ENCODE measurements at places on chromosomes 3 and 15.

DNA sequence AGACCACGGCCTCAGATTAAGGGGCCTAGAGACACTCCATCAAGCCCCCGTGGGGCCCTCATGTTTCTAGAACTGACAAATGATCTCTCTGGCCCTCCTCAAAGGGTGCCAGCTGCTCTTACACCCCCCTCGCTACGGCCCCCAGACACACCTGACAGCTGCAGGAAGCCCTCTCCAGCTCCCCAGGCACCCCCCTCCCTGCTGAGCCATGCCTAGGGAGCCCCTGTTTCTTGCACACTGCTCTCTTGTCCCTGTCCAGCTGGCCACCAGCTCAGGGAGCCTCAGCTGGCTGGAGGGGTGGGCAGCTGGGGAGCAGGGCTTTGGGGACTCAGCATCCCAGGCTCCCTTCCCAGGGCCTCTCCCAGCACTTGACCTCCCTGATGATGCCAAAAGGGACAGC, 14.8 kb downstream of the TNK2 start:
- DNase-seq: no peak

GRCh38 chr3:16860234-16860633, 24.5 kb upstream of the PLCL2 start:
- DNase-seq: no peak

GRCh38 chr15:67025719-67026609, 39.4 kb upstream of the SMAD3 start:
- DNase-seq: no peak

- peak; percentile 26 for DNase-seq
Observed at GRCh38 chr3:29642393-29643033, 361.6 kb downstream of the RBMS3 start.

- DNase-seq: no peak
Observed at GRCh38 chr3:62127116-62127515, 246.2 kb downstream of the FEZF2 start.

DNA sequence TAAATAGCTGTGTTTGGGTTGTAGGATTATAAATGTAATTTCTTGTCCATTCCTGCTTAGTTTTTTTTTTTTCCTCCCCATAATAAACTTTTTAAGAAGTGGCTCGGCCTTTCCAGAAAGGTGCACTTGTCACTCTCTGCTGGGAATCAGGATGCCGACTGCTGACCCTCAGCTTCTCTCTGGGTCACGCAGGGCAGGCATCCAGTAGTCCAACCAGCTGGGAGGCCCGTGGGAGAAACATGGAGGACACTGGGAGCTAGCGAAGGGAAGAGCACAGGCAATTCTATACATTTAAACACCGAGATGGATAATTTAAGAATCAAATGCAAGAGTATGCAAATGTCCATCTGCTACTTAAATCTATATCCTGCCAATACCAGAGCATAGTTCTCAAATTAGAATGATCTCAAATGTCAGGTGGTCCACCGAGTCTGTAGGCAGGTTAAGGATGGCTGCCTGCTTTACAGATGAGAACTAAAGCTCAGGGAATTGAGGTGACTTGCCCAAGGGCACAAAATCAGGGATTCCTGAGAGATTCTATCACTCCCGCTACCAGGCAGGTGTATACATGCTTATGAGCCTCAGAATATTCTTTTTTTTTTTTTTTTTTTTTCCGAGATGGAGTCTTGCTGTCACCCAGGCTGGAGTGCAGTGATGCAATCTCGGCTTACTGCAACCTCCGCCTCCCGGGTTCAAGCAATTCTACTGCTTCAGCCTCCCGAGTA, 64.5 kb downstream of the DAPK2 start:
- no peak for DNase-seq

GRCh38 chr3:123159926-123160635, 41.7 kb upstream of the SEC22A start:
- DNase-seq: no peak

DNA sequence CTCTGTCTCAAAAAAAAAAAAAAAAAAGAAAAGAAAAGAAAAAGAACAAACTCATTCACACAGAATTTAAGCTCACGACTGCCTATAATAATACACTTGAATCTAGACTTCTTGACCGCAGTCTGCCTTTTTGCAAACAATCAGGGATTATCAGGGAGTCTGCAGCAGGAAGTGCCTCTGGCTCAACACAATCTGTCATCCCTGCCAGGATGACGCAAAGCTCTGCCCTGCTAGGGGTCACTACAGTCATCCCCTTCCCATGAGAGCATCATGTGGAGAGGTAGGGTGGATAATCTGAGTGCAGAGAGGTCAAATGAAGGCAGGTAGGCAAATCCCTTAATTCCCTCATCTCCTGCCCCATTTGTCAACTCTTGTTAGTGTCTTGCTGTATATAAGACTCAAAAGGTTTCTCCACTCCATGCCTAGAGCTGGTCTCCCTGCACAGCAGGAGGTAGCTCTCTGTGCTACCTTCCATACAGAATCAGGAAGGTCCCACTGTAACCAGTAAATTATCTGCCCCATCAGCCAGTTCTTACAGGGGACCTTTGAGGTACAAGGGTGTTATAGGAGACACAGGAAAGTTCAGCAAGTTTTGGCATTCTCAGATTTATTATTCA, 4.2 kb downstream of the UBAP1L start:
- no peak for DNase-seq

- DNase-seq: peak; percentile 28
Observed at GRCh38 chr15:69394556-69395282, 19.4 kb upstream of the KIF23 start.

DNA sequence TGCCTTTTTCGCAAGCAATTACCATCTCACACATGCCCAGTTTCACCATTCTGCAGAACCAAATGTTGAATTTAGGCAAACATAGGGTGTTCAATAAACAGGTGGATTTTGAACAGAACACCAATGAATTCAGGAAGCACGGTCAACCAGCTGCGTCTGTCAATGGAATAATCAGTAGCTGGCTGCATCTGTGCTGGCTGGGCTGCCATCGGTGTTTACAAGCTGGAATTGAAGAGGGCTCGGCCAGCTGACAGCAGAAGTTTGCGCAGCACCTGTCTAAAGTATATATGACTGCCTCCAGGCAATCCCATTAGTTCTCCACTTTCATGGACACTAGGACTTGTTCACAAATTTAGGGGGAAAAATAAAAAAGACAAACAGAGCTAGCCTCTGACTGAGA, 996.4 kb upstream of the CFAP20DC start:
- no peak for DNase-seq

GRCh38 chr15:66484539-66485112, 12.9 kb downstream of the SNAPC5 start:
- DNase-seq: no peak

GRCh38 chr3:52288674-52289073, 1.0 kb downstream of the GLYCTK start:
- no peak for DNase-seq

DNA sequence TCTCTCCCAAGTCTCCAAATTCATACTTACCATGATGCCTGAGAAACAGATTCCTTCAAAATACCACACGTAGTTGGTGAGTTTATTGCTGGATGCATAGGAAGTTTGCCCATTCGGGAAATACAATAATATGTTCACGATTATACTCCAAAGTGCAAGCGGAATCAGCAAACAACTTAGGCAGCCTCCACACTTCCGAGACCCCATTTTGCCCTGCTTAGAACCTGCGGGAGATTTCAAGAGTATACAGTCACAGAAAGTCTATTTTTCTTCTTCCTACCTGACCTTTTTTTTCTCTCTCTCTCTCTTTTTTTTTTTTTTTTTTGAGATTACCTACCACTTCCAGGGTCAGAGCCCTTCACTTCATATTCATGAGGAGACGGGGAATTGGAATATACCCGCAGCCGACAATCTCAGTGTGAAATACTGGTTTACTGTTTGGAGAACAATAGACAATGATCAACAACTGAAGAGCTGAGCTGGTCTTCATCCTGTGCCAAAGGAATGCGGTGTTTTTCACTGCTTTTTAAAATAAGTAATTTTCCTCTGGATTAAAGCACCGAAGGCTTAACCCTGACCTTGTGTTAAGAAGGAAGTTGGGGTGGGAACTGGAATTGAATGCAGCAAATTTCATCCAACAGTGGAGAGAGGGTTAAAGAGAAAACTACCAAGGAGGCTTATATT, at the start of gene TM4SF18:
TSS of gene TM4SF18 (minus strand) at position 461 of the 684 bp plus-strand sequence. CDS start at position 207, 254 bp downstream.
- no peak for DNase-seq

- DNase-seq: no peak
Observed at GRCh38 chr3:107919239-107919638, 171.6 kb downstream of the CD47 start.

GRCh38 chr3:49295489-49296058, 18.5 kb upstream of the C3orf62 start:
- no peak for DNase-seq

DNA sequence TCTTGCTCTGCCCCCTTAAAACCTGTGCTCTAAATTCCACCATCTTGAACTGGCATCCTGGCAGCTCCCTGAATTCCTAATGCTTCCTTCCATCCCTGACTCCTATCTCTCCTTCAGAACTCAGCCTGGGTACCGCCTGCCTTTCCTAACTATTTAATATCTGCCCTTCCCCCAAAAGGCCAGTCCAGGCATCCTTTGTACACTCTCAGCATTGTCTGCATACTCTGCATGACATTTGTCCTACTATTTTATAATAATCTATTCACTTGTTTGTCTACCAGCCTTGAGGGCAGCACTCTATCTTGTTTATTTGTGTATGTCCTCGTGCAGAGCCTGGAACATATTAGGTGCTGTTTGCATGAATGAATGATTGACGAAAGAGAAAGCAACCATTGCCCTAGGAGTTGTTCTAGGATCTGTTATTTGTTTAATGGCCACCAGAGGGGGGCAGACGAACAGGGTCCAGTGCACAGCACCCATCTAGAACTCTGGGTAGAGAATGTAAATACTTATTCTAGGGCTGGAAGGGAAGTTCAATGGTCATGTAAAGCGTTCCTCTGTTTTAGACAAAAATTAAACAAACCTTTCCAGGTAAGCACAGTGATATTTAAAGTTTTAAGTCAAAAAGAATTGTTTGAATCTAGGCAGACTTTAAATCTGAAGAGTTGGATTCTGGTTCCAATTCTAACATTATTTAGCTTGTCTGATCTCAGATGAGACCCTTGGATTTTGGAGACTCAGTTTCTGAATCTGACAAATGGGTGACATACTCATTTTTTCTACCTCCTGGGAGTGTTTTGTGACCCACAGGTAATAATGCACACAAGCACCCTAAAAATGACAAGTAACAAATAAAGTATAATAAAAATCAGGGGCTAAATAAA, 125.8 kb upstream of the GALNT15 start:
- DNase-seq: no peak

DNA sequence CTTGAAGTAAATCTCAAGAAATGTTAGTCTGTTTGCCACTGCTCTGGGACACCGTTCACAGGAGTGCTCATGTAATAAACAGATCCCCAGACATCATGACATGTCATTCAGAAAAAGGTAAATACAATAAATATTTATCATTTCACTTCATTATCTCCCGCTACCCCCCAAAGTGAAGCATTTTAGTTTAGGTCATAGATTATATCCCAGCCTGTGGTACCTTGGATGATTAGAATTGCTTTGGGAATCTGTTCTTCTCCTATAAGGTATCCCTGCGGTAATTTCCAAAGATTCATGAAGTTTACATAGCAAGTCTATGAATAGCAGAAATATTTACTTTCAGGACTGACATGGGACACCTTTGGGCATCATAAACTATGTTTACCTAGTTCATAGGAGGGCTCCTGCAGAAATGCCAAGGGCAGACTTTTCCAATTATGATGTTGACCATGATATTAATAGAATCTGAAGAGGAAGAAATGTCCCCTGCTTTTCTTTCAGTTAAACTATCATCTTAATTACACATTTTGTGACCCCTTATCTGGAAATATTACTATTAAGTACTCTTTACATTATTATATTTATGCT, 268.0 kb downstream of the NAALADL2 start:
- no peak for DNase-seq

- DNase-seq: no peak
Observed at GRCh38 chr3:180881065-180881801, 31.2 kb upstream of the FXR1 start.

- DNase-seq: no peak
Observed at GRCh38 chr3:71998995-71999673, 214.2 kb upstream of the PROK2 start.

GRCh38 chr15:75053748-75054125, 30.3 kb downstream of the PPCDC start:
- DNase-seq: no peak

DNA sequence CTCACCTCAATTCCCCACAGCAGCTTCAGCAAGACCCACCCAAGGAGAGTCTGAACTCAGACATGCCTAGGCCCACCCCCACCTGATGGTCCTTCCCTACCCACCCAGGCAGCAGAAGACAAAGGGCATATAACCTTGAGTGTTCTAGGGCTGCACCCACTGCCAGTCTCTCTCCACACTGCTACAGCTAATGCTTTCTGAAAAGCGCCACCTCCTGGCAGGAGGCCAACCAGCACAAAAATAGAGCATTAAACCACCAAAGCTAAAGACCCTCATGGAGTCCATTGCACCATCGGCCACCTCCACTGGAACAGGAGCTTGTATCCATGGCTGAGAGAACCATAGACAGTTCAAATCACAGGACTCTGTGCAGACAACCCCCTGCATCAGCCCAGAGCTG, 11.3 kb upstream of the RPL39L start:
- no peak for DNase-seq

- peak; percentile 26 for DNase-seq
Observed at GRCh38 chr3:53709860-53710674, 136.2 kb downstream of the CHDH start.
